Gastroesophageal sphincter (tissue), 4 donors: ENCODE measurements at places on chromosomes 11 and 22.

DNA sequence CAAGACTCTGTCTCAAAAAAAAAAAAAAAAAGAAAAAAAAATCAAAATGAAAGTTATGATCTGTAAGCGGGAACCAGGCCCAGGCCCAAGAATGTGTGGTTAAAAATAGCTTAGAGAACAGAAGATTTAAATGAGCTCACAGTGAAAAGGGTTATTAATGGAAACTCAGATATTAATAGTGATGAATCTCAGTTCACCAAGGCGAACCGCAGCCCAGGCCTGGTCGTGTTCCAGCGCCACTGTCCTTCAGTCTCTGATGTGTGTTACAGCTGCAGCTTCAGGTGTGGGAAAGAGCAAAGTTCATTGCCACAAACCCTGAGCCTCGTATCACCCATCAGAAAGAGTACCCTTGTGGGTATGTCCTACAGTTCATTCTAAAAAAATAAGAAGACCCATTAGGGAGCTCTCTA, 107.1 kb downstream of the GAB2 start:
- ATAC-seq, result peak; percentile 55

DNA sequence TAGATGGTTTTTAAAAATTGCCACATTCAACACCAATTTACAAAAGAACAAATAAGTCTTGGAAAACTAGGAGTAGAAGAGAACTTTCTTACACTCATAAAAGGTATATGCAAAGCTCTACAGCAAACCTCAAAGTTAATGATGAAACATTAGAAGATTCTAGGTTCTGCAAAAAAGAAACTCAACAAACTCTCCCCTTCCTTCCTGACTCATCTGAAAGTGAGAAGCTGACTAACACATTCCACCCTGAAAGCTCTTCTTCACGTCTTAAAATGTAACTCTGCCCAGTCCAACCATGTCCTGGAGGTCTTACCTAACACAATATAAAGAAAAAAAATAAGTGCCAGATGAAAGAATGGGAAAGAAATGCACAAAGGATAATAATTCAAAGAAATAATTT, 218.9 kb upstream of the ISX start:
- no peak for ATAC-seq

GRCh38 chr11:121841487-121842191, 274.4 kb downstream of the BLID start:
- no peak for ATAC-seq

DNA sequence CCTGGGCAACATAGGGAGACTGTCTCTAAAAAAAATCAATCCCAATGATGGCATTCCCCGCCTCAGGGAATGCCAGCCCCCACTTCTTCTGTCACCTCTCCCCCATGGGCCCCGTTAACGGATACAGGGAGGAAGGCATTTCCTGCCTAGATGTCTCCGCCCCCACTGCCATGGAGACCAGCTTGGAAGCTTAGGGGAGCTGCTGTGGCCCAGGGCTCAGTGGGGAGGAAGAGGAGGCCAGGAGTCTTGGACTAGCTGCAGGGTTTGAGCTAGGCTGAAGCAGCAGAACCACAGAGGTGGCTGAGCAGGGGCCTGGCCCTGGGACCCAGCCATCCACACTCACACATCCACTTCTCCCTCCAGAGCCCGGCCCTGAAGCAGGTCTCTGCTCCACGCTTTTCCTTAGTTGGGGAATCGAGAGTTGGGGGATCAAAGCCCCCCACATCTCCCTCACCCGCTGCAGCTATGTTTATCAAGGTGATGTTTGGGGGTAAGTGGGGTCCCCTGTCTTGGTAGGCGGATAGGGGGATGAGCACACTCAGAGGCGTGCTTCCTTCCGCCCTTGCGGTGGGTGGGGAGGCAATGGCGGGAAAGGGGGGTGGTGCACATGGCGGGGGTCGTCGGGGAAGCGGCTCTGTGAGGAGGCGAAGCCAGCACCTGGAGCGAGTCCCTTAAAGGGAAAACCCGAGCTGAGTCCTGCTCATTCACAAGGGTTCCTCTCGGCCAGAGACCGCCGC, at the start of gene C22orf15:
TSS of gene C22orf15 (plus strand) at position 149 of the 737 bp plus-strand sequence. CDS start at position 466, 317 bp downstream.
- ATAC-seq, result no peak

GRCh38 chr22:23110190-23110921, 31.4 kb downstream of the RSPH14 start:
- no peak for ATAC-seq

DNA sequence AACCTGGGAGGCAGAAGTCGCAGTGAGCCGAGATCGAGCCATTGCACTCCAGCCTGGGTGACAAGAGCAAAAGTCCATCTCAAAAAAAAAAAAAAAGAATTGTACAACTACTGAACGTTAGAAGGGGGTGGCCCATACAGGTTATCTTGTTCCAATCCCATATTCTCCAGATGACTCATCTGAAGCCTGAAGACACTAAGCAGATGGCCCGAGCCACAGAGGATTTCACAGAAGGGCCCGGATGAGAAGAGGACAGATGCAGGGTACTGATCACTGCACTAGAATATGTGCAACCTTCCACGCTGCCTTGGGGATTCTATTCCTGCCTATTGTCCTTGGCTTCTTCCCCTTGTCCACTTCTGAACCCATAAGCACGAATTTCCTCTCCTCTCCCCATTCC, 70.9 kb upstream of the UBASH3B start:
- no peak for ATAC-seq

GRCh38 chr22:17471886-17472535, 91.3 kb upstream of the SLC25A18 start:
- ATAC-seq, result peak; percentile 48

DNA sequence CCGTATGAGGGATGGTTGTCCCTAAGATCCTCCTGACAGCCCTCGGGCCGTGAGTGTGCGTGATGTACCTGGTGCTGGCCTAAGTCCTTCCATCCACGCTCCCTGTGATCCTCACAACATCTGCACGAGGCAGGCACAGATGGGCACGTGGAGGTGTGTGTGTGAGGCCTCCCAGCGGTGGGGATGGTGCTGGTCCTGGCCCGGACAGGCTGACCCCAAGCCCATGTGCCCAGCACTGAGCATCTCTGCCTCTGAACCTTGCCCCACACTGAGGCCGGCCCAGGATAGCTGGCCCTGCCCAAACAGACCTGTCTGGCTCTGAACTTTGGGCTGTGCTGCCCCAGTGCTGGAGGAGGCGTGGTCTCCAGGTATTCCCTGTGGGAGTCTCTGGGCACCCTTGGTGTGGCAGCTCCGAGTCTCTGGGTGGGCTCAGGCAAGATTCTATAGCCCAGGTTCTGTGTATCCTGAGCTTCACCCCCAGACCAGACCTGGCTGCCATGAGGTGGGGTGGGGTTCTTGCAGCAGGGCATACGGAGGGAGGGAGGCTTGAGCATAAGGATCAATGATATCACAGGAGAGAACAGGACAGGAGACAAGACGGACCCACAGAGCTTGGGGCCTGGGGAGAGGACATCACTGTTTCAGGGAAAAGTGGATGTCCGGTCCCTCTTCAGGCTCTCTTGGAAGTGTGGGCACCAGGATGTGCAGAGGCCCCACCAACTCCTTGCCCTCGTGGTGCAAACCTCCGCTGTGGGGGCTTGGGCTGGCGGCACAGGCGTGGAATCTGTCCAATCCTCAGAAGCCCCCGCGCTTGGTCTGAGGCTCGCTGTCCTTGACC, 881.8 kb downstream of the BRD1 start:
- no peak for ATAC-seq

DNA sequence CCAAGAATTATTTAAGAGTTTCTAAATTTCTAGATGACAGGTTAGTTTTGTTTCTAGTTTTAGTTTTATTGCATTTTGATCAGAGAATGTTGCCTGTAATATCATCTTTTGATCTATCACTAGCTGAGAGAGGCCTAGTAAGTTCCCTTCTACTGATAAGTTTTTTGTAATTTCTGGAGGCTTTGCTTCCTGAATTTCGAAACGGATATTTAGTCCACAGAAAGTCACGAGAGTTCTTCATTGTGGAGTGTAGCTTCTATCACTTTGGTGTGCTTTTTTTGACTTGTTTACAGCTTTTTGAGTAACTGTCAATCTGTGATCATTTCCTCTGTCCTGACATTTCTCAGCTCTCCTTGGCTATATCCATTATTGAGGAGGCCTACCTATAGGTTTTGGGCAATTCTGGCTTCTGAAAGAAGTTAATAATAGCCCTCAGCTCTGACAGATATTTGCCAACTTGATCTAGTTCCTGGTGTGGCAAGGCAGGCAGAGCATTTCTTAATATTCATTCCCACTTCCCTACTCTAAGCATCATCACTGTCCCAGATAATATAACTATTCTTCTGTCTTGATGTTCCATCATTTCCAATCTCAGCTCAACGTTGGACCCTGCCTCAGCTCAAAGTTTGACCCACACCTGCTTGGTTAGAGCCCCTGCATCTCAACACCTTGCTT, 171.3 kb downstream of the BLID start:
- ATAC-seq, result no peak

DNA sequence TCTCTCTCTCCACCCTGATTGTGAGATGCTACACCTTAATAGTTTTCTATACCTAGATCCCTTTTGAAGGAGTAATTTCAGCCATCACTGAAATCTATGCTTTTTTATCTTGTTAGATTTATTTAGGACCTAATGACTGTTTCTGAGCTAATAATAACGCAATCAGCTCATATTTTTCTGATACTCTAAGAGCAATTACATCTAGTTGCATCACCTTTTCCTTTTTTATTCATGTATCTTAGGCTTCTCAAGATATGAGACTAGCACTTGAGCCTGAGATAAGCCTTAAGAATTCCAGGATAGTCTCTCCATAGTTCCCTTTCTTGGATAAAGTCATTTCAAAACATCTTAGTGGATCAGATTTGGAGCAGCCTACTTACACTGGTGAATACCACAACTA, 25.1 kb upstream of the CAVIN3 start:
- no peak for ATAC-seq
